ENCODE measurements at places on chromosomes 6 and 20.

GRCh38 chr6:30614044-30614842, 2.8 kb downstream of the PPP1R10 start:
- DNase-seq, result no peak

DNA sequence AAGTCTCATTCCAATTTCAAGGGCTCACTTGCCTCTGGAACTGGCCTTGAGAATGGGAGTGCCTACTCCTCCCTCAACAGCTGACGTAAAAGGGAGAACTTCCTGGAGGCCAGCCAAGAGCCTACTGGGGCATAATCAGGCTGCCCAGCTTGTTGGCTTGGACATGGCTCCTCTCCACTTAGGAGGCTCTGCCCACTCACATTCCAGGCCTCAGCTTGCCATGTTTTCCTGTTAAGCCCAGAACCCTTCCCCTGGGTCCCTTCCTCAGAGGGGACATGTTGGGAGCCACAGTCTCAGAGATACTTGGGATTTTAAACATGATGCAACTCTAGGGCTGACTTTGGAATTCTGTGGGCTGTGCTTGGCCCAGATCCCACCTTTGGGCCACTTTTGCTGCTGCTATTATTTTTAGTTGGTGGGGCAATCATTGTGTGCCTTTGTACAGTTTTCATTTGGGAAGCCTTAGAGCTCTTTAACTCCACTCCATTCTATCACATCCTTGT, 31.5 kb upstream of the ADTRP start:
- peak; percentile 93 for DNase-seq

DNA sequence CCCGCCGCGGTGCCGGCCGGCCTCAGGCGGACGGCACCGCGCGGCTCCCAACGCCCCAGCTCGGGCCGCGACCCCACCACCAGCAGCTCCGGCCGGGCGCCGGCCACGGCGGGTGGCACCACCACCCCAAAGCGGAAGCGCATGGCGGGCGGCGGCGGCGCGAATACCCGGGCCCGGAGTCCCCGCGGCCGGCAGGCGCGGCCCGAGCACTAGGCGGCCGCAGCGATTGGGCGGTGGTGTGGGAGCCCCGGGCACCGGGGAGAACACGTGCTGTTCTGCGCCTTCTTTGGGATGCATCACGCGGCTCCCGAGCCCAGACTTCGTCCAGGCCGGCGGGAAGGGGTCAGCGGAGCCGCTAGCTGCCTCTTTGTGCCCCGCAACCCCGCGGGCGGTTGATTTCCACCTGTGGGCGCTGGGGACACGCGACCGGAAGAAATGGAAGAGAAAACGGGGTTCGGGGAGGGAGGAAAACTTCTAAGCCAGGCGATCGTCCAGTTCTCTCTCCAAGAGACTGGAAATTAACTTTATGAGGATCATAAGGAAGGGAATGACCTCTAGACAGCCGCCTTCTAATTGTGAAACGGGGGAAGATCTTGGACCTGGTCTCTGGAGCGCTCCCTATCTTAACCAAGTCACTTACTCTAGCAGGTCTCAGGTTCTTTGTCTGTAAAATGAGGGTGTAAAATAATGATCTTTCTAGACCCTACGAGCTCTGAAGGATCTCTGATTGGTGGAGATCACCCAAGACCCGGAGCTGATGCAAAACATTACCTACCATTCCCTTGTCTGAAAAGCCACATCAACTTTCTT, at the start of gene EPM2A:
TSS of gene EPM2A (minus strand) at position 165 of the 810 bp plus-strand sequence. CDS start at position 143, 22 bp downstream.
- peak; percentile 93 for DNase-seq

DNA sequence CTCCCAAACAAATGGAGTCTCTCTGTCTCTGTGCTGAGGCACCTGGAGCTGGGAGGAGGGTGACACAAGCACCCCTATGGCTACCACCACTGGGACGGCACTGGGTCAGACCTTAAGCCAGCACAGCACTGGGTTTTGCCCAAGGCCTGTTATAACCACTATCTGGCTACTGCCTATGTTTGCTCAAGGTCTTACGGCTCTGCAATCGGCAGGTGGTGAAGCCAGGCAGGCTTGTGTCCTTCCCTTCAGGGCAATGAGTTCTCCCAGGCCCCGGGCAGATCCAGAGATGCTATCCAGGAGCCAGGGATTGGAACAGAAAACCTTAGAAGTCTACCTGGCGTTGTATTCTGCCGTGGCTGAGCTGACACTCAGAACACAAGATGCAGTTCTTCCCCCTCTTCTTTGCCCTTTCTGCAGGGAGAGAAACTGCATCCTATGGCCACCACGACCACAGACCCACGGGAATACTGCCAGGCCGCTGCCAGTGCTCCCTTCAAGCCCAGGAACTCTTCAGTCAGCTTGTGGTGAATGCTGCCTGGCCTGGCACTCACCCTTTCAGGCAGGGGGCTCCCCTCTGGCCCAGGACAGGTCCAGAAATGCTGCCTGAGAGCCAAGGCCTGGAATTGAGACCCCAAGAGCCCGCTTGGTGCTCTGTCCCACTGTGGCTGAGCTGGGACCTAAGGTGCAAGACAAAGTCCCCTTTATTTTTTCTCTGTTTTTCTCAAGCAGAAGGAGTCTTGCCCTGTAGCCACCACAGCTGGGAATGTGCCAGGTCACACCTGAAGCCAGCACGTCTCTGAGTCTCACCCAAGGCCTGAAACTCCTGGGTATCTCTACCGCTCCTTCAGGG, 67.0 kb upstream of the FRMD1 start:
- DNase-seq, result peak; percentile 35

Data from coronary artery (tissue), 2 donors.